ENCODE measurements at places on chromosomes 1 and 21. TPM values are rescaled to one million over a fixed set of nuclear protein-coding genes. Genes with fewer than 3 reads are reported as not detected.
A peak's percentile ranks its signal among the peaks of the same experiment; 100 is the strongest.

Gene SRP9
- polyA plus RNA-seq: 249 TPM

Gene MYOG
- polyA plus RNA-seq: 1.2 TPM

Gene SPTA1
- polyA plus RNA-seq: 6.8 TPM

Gene TRPM2
- polyA plus RNA-seq: 4.9 TPM

Gene ITSN1
- polyA plus RNA-seq: 20.0 TPM

Gene FHL3
- 20.7 TPM for polyA plus RNA-seq

Gene SYDE2
- 3.7 TPM for polyA plus RNA-seq

Gene PRDM16
- polyA plus RNA-seq: 2.1 TPM

Gene TSTD1
- 52.2 TPM for polyA plus RNA-seq

Gene KANK4
- polyA plus RNA-seq: 2.4 TPM

DNA sequence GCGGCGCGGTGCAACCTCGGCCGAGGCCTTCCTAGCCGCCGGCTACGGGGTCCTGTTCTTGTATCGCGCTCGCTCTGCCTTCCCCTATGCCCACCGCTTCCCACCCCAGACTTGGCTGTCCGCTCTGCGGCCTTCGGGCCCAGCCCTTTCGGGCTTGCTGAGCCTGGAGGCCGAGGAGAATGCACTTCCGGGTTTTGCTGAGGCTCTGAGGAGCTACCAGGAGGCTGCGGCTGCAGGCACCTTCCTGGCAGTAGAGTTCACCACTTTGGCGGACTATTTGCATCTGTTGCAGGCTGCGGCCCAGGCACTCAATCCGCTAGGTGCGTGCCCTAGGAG, 379 bp downstream of the PPCS start:
- DNase-seq: peak; percentile 65

- DNase-seq: no peak
Observed at GRCh38 chr1:41863718-41864117, 55.0 kb downstream of the HIVEP3 start.

DNA sequence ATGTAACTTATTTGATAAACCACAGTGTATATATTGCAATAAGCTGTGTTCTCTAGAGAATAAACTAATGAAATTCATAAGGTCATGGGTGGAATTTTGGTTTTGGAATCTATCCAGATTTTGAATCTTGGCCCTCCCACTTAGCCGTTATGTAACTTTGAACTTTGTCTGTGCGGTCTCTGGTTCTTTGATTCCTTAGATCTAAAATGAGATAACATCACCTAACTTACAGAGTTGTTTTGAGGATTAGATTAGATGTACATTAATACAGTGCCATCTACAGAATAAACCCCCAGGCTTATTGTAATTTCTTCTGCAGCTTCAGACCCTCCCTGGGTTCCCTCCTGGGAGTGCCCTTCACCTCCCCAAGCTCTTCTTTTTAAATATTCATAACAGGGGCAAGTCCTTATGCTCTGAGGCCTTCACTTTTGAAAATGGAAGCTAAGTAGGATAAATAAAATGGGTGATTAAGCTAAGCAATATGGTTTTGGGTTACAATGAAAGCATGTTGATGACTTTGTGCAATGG, 124.3 kb downstream of the ATG4C start:
- no peak for DNase-seq

DNA sequence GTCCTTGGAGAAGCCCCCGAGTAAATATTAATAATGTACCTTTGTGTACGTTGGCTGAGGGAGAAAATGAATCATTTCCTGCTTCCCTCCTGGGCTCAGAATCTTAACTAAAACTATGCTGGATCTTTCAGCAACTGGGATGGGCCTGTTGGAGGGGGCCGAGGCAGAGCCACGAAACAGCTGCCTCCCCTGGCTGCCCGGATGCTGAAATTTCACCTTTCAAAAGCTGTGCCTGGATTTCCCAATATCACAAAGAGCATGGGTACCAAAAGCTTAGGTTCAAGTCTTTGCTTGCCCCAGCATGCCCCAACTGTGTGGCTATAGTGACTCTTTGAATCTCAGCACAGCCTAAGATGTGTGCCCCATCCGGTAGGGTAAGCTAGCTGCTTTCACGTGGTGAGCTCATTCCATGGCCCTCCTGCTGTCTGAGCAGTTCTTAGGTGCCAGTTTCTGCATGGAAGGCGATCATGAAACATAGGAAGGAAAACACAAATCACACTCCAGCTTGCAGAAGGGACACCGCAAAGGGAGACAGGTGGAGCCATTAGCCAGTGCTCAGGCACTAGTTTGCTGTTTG, 473.5 kb downstream of the PTPRU start:
- no peak for DNase-seq

DNA sequence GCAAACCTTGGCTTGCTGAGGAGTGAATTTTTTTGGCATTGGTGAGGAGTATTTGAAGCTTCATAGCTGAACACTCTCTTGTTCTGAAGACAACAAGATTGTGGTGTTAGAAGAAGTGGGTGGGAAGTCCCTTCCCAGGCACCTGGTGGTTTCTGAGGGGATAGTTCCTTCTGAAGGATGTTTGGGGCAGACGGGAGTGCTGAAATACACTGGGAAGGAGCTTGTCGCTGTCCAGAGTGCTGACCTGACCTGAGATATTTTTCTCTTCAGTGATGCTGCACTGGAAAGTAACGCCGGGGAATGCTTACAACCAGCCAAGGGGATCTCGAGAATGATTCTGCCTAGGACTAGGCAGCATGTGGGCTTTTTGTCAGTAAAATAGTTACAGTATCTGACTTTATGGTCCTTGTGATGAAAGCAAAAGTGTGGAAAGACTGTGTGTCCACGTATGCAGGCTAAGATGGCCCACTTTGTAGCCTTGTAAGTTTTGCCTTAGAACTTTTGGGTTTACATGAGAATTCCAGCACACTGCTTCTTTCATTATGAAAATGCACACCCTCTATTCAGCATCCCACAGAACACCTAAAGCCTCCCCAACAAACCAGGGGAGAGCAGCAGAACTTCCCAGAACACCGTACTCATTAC, 33.1 kb upstream of the NFASC start:
- DNase-seq: peak; percentile 58

- no peak for DNase-seq
Observed at GRCh38 chr1:1407636-1408318, 684 bp upstream of the MRPL20 start.

GRCh38 chr1:65799601-65800000, 6.9 kb downstream of the PDE4B start:
- DNase-seq: no peak

GRCh38 chr1:243346468-243346867, 90.6 kb downstream of the SDCCAG8 start:
- no peak for DNase-seq

- DNase-seq: no peak
Observed at GRCh38 chr21:44773291-44773932, 28.2 kb downstream of the UBE2G2 start.

GRCh38 chr1:228402641-228403025, 4.0 kb downstream of the TRIM11 start:
- no peak for DNase-seq

- no peak for DNase-seq
Observed at GRCh38 chr1:94471271-94471670, 53.1 kb downstream of the ABCD3 start.

DNA sequence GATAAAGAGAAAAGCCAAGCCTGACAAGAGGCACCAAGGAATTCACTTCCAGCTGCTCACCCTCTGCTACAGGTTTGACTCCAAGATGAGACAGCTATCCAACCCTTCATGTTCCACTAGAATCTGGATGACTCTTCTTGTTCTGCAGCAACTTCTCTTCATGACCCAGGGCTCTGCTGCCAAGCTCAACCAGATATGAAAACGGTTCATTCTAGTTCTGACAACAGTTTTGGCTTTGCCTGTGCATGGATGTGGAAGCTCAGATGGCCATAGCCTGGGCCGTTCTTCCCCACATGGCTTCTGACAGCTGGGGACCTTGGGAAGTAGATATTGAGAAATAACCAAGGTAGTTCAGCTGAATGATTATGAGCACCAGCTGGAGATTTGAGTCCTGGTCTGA, 13.7 kb downstream of the PI4KB start:
- no peak for DNase-seq

- no peak for DNase-seq
Observed at GRCh38 chr1:185343306-185343705, 26.3 kb upstream of the IVNS1ABP start.

GRCh38 chr1:52706136-52706670, 8.1 kb upstream of the COA7 start:
- DNase-seq: no peak

GRCh38 chr1:223761411-223761810, 49.1 kb downstream of the CAPN2 start:
- no peak for DNase-seq

DNA sequence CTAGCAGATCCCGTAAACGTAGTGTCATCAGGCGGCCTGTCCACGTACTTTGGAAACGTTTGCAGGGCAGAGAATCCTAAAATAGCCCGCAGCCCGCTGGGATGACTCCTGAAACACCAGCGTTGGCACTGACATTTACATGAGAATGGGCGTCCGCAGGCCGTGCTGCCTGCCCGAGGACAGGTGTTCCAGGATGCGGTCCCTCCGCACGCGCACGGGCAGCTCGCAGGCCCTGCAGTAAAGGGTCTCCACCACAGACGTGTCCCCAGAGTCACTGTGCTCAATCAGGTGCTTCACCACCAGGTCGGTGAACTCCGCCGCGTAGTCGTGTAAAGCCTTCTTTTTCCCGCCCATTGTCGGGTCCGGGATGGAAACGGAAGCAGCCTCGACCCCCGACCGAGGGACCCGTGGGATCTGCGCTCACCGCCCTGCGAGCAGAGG, 5.8 kb upstream of the CCDC27 start:
- DNase-seq: peak; percentile 35

DNA sequence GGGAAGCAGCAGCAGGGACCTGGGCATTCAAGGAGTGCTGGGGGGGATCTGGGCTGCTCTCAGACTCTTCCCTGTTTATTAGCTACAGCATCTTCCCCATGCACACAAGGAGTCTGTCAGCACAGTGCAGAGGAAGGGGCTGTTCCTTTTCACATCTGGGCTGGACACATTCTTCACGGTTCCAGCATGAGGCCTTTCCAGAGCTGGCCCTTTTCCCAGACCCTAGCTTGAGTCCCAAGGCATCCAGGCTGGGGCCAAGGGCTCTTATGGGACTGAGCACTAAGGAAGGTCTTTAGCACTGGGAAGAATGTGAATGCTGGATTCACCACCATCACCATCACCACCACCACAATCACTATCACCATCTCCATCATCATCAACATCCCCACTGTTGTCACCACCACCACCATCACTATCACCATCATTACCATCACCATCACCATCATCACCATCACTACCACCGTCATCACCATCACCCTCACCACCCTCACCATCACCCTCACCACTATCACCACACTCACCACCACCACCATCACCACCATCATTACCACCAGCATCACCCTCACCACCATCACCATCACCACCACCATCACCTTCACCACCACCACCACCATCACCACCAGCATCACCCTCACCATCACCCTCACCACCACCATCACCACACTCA, 28.4 kb downstream of the PARK7 start:
- peak; percentile 43 for DNase-seq

DNA sequence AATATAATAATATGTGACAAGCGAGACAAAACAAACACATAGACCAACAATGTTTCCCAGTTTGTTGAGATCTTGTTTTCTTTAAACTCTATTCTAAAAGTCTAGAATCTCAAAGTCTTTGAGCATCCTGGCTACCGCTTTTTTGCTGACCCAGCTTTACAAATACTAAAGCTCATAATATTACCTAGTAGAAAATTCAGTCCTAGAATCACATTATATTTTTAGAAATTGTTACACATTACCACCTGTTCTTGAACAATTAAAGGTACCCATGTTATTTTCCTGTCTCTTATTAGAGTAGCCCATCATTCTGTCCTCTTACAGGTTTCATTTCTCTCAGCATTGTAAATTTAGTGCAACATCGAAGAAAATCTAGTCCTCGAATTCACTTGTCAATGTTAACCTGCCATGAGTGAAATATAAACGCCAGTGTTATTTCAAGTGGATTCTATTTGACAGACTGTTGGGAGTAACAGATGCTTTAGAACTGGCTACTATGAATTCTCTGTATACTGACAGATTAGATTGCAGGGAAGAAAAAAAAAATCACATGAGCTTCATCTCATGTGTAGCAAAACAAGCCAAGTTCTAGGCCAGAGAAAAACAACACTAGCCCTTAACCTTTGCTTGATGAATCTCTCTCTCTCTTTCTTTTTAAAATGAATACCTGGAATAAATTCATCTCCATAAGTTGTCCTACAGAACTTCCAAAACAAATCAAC, 851.2 kb upstream of the ADAMTS5 start:
- no peak for DNase-seq

GRCh38 chr1:168933141-168933805, 173.2 kb upstream of the ATP1B1 start:
- DNase-seq: no peak

GRCh38 chr1:69862906-69863305, 295.2 kb downstream of the LRRC7 start:
- DNase-seq: no peak
